ENCODE measurements at places on chromosomes 7 and 10. TPM values are rescaled to one million over a fixed set of nuclear protein-coding genes. Genes with fewer than 3 reads are reported as not detected.
A peak's percentile ranks its signal among the peaks of the same experiment; 100 is the strongest.

Gene PPP1R17
- not detected for total RNA-seq

DNA sequence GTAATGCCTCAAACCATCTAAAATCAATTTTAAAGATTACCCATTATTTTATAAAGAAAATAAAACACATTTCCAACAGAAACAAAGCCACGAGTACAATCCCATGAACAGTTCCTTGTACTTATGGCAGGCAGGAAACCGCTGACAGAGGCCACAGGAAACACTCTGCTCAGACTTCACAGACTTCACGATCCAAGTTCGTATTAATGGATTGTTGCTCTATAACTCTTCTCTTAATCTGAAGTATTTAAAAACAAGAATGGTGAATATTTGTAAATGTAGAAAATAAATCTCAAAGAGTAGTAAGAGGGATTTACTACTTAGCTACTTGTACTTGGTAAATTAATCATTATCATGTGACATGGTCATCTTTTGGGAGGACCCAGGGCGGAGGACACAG lies 78.3 kb downstream of the SNX10 start:
- H3K36me3 ChIP-seq = peaks cover 6% of the 10 kb centered on the region
- no peak for DNase-seq
- H3K4me3 ChIP-seq = peak overlapping the region; percentile 6
- H3K27ac ChIP-seq = peak overlapping the region; percentile 28
- peaks cover 29% of the 10 kb centered on the region for H3K27me3 ChIP-seq

- H3K4me1 ChIP-seq = peaks cover 19% of the 10 kb centered on the region
- H3K27me3 ChIP-seq = no peaks in the 10 kb centered on the region
- DNase-seq = peak; percentile 90
- H3K36me3 ChIP-seq = no peaks in the 10 kb centered on the region
- peak overlapping the region; percentile 60 for H3K27ac ChIP-seq
These were observed 373.5 kb downstream of the RPS24 start for GRCh38 chr10:78407009-78407711.

Gene FAM241B
- total RNA-seq = 5.2 TPM

GRCh38 chr10:103535595-103535994 lies 42.1 kb downstream of the NEURL1 start:
- H3K4me1 ChIP-seq = no peaks in the 10 kb centered on the region
- no peak overlapping the region for H3K4me3 ChIP-seq
- H3K27ac ChIP-seq = no peak overlapping the region
- DNase-seq = peak; percentile 21

Gene PIP4K2A
- 61.2 TPM for total RNA-seq

Gene PGAM2
- 1.1 TPM for total RNA-seq

DNA sequence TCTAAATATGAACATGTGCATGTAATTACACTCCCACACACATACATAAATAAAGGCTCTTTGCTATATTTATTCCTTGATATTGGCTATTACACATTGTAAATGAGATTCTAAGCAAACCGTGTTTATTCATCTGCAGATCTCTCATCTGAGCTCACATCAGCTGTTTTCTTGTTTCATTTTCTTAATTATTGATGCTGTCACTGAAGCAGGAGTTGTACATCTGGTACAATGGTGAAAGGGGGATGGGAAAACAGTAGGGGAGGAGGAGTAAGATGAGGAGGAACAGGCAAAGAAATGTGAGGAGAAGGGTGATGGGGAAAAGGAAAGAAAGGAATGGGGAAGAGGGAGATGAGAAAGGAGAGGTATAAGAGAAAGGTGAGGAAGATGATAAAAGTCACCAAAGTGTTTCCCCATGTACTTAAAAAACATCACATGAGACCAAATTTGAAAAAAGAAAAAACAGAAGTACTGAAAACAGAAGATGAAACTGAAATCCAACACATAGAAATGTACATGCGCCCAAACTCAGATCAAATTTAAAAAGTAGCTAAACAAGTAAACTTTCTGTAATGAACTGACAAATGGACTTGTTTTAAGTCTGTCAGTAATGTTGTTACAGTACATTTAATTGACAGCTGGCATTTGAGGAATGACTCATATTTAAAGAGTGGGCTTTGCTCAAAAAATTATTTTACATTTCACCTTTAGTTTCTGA lies 472.2 kb downstream of the ARL4A start:
- no peak for DNase-seq
- H3K36me3 ChIP-seq = no peaks in the 10 kb centered on the region
- no peaks in the 10 kb centered on the region for H3K4me1 ChIP-seq
- no peak overlapping the region for H3K27ac ChIP-seq
- H3K4me3 ChIP-seq = no peak overlapping the region
- no peaks in the 10 kb centered on the region for H3K27me3 ChIP-seq

DNA sequence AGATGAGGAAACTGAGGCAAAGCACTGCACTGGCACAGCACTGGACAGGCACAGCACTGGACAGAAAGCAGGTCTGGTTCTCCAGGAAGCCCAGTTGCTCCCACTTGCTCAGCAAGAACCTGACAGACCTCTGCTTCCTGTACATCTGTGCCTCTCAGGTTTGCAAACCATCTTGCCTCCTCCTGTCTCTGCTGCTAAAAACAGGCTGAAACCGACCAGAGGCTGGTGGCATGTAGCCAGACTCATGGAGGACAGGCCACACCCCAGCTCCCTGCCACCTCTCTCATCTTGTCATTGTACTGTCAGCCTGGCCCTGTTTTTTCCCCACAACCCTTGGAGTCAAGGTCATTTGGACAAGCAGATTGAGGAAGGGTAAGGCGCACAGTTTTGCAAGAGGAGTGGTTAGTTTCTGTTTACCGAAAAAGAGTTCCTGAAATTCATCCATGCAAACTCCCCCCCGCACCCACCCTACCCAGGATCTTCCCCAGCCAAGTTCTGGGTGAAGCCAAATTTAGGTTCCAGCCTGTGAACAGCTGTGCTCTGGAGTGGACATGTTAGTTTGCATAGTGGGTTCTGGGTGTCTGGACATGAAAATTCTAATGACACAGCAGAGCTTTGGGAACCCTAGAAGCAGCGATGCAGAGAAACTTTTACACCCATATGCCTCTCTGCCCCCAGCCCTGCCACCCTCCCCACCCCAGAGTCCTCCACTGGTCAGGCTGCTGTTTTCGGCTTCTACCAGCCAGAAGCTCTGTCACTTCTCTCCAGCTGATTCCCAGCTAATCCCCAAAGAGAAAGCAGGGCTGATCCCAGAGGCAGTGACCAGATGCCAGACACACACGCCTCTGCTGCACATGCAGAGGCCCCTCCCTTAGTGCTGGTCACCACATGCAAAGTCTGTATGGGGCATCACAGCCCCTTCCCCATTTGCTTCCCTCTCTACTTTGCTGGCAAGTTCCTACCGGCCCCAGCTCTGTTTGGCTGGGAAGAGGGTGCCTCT lies 8.5 kb upstream of the C10orf105 start:
- no peak for DNase-seq
- peak overlapping the region; percentile 86 for H3K27ac ChIP-seq
- no peaks in the 10 kb centered on the region for H3K27me3 ChIP-seq
- no peak overlapping the region for H3K4me3 ChIP-seq
- H3K36me3 ChIP-seq = no peaks in the 10 kb centered on the region

GRCh38 chr10:62811159-62811875 lies 4.8 kb downstream of the EGR2 start:
- H3K27me3 ChIP-seq = peaks cover 17% of the 10 kb centered on the region
- no peak overlapping the region for H3K4me3 ChIP-seq
- no peak overlapping the region for H3K27ac ChIP-seq
- H3K36me3 ChIP-seq = no peaks in the 10 kb centered on the region
- DNase-seq = no peak

Gene RBAK
- total RNA-seq = 9.8 TPM

- H3K27ac ChIP-seq = no peak overlapping the region
- DNase-seq = no peak
- H3K4me3 ChIP-seq = no peak overlapping the region
- peaks cover 78% of the 10 kb centered on the region for H3K36me3 ChIP-seq
These were observed 16.6 kb downstream of the RPP30 start for GRCh38 chr10:90888387-90888786.

Gene CTAGE15
- 0.93 TPM for total RNA-seq

DNA sequence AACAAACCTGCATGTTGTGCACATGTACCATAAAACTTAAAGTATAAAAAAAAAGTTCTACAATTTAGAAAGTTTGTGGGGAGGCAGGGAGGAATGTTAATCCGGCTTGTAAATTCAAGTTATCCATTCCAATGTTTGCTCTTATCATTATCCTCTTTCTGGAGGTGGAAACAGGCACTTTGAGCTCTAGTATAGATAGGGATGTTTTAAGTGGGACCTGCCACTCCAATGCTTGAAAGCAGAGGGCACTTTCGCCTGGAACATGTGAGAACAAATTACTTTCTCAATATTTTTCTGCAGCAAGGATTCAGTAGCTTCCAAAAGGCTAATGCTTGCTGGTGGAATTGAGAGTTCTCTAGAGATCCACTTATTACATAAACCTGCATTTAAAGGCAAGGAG lies 45.6 kb downstream of the FEZF1 start:
- no peaks in the 10 kb centered on the region for H3K27me3 ChIP-seq
- no peak for DNase-seq
- H3K4me1 ChIP-seq = no peaks in the 10 kb centered on the region
- no peaks in the 10 kb centered on the region for H3K36me3 ChIP-seq
- no peak overlapping the region for H3K4me3 ChIP-seq

DNA sequence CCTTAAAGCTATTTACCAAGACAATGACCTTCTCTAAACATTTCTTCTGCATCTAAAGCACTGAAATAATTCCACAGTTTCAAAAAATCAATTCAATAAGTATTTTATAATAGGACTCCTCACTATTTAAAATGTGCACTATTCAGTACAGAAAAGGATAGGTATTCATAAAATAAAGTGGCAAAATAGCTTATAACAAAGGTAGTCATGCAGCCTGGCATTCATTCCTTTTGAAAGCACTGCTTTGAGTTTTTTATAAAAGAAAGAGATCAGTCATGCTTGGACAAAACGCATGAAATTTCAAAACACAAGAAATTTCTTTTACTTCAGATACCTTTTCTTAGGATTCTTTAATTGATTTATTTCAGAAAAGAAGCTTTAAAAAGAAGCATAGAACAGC lies 689.7 kb upstream of the PHF14 start:
- H3K4me3 ChIP-seq = no peak overlapping the region
- DNase-seq = no peak
- H3K27ac ChIP-seq = no peak overlapping the region
- no peaks in the 10 kb centered on the region for H3K27me3 ChIP-seq

Gene AKR1C8
- total RNA-seq = 0.55 TPM

DNA sequence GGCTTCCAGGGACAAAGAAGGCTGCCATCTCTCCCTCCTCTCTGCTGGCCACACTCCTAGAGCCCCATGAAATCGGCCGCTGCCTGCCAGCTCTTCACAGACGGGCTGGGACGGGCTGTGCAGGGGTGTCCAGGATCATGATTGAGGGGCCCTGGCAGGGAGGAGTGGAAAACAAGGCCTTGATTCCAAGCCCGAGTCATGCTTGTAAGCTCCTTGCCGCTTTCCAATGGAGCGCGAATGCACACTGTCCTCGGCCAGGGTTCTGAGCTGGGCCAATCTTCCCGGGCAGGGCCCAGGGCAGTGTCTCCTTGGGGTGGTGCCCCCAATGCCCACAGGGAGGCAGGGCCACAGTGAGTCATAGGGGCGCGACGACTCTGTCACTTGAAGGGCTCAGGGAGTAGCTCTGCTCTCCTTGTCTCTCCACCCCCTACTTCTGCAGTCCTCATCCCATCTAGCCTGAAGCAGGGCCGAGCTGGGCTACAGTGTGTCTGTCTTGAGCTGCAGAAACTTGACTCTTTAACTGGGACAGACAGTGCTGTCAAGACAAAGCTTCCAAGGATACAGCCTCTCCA lies 186.2 kb upstream of the SVIL start:
- H3K36me3 ChIP-seq = no peaks in the 10 kb centered on the region
- H3K27me3 ChIP-seq = no peaks in the 10 kb centered on the region
- no peak overlapping the region for H3K4me3 ChIP-seq
- no peak for DNase-seq

- no peaks in the 10 kb centered on the region for H3K27me3 ChIP-seq
- H3K36me3 ChIP-seq = peaks cover 68% of the 10 kb centered on the region
- H3K4me1 ChIP-seq = no peaks in the 10 kb centered on the region
- DNase-seq = no peak
These were observed 130.6 kb downstream of the DOCK1 start for GRCh38 chr10:127035827-127036226.

DNA sequence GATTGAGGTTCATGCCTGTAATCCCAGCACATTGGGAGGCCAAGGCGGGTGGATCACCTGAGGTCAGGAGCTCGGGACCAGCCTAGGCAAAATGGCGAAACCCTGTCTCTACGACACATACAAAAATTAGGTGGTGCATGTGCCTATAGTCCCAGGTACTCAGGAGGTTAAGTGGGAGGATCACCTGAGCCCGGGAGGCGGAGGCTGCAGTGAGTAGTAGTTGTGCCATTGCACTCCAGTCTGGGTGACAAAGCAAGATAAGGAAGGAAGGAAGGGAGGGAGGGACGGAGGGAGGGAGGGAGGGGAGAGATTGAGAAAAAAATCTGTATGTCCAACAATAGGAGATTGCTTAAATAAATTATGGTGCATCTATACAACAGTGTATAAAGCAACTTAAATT lies 13.2 kb downstream of the TLL2 start:
- no peak overlapping the region for H3K4me3 ChIP-seq
- H3K27me3 ChIP-seq = peaks cover 7% of the 10 kb centered on the region
- DNase-seq = no peak
- no peaks in the 10 kb centered on the region for H3K4me1 ChIP-seq
- no peaks in the 10 kb centered on the region for H3K36me3 ChIP-seq

- H3K27me3 ChIP-seq = no peaks in the 10 kb centered on the region
- H3K36me3 ChIP-seq = no peaks in the 10 kb centered on the region
- H3K4me1 ChIP-seq = no peaks in the 10 kb centered on the region
- DNase-seq = no peak
These were observed 603.8 kb upstream of the LRRTM3 start for GRCh38 chr10:66321723-66322665.

DNA sequence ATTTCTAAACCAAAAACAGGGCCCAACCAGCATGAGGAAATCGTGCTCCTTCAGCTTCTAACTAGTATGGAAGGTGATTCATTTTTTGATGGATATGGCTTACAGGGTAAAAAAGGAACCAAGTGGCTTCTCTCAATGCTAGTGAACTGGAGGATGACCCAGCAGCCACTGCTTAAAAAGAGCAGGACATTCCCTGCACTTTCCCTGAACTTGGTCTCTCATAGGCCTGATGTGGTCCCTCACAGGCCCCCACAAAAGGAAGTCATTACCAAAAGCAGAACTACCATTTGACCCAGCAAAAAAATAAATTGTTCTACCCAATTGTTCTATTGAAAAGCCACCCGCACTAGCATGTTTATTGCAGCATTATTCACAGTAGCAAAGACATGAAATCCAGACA lies 188.8 kb downstream of the CALN1 start:
- no peaks in the 10 kb centered on the region for H3K36me3 ChIP-seq

DNA sequence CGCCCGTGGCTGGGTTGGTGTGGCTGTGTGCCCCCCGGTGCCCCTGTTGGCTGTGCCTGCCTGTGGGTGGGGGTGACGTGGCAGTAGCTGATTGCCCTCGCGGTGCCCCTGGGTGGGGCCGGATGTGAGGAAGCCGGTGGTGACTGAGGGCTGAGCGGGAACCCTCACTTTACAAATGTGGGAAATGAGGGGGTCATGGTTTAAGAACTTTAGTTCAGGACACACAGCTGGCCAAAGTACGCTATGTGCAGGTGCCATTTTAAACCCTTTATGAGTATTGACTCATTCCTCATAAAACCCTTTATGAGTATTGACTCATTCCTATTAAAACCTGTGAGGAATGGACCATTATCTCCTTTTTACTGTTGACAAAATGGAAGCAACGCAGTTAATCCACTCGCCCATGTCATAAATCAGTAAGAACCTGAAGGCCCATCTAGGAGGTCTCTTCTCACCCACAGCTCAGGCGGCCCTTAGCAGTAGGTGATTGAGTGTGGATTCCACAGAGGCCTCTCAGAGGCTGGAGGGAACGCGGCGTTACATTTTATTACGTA lies 290.1 kb upstream of the COBL start:
- no peak for DNase-seq
- H3K4me1 ChIP-seq = no peaks in the 10 kb centered on the region
- no peak overlapping the region for H3K27ac ChIP-seq
- no peaks in the 10 kb centered on the region for H3K27me3 ChIP-seq
- H3K4me3 ChIP-seq = no peak overlapping the region
